Activated CD4-positive, alpha-beta T cell treated with anti-CD3 and anti-CD28 coated beads, Interleukin-2, amount 10 ng/mL, durations not matched to agents 7 days and 5 days (primary cell): ENCODE measurements at places on chromosomes 7 and 10.

DNA sequence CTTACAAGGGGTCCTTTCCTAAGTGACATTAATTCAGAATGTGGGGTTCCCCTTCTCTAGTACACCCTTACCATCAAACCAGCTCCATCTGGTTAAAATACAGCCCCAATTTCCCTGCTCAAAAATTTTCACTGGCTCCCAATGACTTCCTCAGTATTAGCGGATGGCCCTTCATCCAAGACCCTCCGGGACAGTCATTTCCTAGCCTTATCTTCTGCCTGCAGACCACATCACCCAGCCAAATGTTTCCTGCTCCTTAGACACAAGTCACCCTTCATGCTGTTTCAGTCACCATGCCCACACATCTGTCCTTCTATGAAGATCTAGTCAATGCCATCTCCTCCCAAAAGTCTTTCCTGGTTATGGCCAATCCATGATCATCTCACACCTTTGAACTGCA is 45.2 kb downstream of the PARD3 start:
- no peak for DNase-seq

- DNase-seq, result no peak
Measured at GRCh38 chr10:98382691-98383101, 32.3 kb downstream of the PYROXD2 start.

DNA sequence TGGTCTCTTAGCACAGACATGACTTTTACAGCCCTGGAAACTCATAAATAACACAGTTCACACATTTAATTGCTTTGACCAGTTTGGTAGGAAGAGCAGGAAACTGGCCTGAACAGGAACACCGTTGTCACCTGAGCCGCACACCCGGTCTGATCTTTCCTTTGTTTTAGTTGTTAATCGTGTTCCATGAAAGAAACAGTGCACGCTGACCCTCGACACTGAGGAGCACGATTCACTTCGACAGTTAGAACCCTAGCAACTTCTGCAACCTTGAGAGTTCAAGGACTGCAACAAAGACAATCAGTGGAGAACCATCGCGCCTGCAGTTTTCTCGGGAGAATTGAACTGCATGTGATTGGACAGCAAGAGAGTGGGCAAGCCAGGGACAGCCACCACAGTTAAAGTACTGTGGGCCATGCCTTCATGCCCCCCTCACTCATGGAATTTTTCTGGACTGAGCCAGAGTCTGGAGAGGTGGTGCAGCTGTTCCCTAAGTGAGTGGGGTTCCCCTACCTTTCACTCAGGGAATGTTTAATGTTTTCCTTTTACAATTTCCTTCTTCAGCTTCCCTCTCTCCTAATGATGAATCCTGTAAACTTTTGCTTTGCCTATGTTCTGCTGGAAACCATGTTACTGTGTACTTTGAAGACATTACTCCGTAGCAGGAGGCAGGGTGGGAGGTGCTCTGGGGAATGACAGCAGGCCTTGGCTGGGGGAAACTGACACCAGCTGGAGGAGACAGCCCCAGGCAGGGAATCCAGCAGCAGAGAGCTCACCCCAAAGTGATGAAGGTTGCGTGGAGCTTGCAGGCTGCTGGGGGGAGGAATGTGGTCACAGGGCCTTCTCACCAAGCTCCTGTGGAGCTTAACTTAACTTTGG is 198.7 kb downstream of the ZNF438 start:
- DNase-seq, result no peak

GRCh38 chr7:41466760-41467384 is 236.0 kb downstream of the INHBA start:
- DNase-seq, result no peak

DNA sequence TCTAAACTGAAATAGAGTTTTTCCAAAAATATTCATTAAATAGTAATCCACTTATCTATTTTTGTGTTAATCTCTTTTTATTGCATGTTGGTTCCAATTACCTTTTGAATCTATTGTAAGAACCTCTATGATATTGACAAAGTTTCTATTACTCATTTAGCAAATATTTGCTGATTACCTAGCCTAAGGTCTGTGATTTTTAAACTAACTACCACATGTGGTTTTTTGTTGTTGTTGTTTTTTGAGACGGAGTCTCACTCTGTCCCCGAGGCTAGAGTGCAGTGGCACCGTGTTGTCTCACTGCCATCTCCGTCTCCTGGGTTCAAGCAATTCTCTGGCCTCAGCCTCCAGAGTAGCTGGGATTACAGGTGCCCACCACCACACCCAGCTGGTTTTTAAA is 2.0 kb upstream of the ASB13 start:
- no peak for DNase-seq

GRCh38 chr10:89360157-89360556 is 17.7 kb upstream of the IFIT1B start:
- no peak for DNase-seq

DNA sequence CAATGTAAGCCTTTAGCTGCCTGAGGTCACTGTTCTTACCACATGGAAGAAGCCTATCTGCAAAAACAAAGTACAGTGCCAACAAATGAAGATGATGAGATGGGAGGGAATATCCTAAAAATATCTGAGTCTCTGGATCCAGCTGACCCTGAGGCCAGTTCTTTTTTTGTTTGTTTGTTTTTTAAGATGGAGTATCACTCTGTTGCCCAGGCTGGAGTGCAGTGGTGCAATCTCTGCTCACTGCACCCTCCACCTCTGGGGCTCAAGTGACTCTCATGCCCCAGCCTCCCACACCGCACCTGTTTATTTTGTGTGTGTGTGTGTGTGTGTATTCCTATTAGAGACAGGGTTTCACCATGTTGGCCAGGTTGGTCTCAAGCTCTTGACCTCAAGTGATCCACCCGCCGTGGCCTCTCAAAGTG is 44.9 kb downstream of the HYCC1 start:
- no peak for DNase-seq

DNA sequence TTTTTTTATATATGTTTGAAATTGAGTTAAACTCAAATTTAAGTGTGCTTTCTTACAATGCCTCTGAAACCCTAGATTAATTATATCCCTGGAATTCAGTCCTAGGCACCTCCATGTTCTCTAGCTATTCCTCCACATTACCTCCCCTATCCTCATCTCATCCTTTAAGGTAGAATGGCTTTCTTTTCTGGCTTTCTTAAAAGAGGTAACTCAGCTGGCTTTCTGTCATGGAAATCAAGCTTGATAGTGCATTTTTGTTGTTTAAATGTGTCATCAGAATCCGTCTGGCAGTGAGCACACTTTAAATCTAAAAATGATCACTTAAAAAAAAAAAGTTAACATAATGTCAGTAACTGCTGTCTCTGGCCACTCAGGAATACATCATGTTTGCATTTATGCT is 42.2 kb downstream of the AHR start:
- DNase-seq, result no peak

DNA sequence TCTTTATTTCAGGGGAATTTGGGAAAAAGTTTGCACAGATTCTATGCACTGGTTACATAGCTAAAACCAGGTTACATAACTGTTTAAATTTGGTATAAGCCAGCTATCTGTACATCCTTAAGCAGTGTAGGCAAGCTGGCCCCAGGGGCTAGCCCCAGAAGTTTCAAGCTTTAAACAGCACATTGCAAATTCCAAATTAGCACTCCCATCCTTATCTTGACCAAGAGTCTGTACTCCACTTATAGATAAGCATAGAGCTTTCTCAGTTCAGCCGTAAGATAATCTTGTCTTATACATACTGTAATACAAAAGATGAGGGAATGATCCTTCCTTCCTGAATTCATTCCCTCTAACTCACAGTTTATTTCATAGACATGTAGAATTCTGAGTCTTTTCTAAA is 109.3 kb downstream of the SPAG6 start:
- no peak for DNase-seq

- DNase-seq, result peak; percentile 32
Measured at GRCh38 chr7:115009139-115009538, 87.2 kb downstream of the MDFIC start.

DNA sequence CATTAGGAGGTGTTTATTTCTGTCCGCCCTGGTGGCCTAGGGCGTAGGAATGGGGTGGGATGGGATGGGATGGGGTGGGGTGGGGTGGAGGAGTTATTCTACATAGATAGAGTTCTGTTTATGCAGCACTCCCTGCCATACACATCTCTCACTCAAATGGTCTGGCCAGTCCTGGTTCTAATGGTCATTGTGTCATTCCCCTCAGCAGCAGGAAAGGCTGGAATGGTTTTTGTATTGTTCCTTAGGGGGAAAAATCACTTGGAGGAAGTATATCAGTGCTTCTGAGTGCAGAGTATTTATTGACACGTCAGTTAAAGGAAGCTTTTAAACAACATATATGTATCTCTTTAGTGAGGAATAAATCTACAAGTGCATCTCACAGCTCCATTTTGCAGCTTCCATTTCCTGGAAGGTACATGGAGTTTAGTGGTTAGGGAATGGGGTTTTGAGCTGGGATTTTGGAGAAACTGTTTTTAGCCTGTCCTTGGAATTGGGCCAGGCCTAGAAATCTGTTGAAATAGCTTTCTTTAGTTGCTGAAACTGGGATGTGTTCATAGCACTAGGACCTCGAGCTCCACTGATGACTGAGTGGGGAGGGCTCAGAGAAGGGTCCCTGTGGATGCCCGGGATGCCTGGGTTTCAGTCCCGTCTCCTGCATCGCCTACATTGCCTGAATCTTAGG is 8.3 kb downstream of the TSPAN14 start:
- DNase-seq, result no peak

DNA sequence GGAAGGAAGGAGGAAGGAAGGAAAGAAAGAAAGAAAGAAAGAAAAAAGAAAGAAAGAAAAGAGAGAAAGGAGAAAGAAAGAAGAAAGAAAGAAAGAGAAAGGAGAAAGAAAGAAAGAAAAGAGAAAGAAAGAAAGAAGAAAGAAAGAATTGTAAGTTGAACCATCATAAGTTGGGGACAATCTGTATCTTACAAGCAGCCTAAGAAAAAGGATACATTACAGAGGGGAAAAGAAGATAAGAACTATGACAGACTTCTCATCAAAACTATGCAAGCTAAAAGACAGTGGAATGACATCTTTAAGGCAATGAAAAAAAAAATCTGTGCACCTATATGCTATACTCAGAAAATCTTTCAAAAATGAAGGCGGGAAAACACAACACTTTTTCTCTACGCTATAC is 50.3 kb upstream of the SP4 start:
- no peak for DNase-seq

- DNase-seq, result no peak
Measured at GRCh38 chr7:88669913-88670312, 89.6 kb upstream of the ZNF804B start.

DNA sequence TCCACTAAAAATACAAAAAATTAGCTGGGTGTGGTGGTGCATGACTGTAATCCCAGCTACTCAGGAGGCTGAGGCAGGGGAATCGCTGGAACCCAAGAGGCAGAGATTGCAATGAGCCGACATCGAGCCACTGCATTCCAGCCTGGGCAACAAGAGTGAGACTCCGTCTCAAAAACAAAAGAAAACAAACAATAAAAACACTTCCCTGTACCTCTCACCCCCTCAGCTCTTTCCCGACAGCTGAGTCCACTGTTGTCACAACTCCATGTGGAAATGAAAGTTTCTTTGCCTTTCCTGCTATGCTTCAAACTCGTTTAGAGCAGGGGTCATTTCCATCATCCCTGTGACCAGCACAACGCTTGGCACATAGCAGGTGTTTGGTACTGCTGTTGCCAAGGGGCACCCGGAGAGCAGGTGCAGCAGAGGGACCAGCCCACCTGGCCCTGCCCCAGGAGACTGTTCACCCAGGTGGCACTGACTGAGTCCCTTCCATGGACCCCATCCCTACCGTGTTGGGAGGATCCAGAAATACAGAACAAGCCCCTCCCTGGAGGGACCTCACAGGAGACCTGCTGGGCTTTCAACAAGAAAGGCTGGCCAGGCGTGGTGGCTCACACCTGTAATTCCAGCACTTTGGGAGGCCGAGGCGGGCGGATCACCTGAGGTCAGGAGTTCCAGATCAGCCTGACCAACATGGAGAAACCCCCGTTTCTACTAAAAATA is 4.9 kb downstream of the TMEM130 start:
- DNase-seq, result no peak

GRCh38 chr10:5413012-5413938 is 918 bp downstream of the NET1 start:
- DNase-seq, result no peak

- DNase-seq, result no peak
Measured at GRCh38 chr7:94314413-94315410, 80.0 kb upstream of the COL1A2 start.

DNA sequence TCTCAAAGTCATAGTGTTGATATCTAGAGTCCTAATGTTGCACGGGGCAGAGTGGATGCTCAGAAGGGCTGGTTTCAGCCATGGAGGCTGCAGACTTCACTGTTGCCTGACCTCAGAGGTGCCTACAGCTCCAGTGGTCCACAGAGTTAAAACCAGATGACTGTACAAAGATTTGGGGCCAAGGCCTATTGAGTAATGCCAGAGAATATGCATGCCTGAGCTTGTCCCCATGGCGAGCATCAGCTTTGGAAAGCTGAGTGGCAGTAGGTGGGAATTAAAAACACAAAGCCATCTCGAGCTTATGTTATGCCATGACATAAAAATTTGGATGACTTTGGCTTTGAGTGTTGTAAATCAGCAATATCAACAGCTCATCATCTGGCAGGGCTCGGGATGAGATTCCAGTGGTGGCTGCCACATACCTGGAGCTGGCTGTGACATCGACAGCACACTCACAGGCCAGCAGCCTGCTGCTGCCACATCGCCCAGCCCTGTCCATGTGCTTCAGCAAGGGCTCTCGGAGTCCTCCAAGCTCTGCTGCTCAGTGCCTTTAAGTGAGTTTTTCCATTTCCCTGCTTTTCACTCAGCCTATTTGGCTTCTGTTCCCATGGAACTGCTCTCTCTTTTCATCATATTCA is 379.6 kb downstream of the TNS3 start:
- DNase-seq, result no peak

DNA sequence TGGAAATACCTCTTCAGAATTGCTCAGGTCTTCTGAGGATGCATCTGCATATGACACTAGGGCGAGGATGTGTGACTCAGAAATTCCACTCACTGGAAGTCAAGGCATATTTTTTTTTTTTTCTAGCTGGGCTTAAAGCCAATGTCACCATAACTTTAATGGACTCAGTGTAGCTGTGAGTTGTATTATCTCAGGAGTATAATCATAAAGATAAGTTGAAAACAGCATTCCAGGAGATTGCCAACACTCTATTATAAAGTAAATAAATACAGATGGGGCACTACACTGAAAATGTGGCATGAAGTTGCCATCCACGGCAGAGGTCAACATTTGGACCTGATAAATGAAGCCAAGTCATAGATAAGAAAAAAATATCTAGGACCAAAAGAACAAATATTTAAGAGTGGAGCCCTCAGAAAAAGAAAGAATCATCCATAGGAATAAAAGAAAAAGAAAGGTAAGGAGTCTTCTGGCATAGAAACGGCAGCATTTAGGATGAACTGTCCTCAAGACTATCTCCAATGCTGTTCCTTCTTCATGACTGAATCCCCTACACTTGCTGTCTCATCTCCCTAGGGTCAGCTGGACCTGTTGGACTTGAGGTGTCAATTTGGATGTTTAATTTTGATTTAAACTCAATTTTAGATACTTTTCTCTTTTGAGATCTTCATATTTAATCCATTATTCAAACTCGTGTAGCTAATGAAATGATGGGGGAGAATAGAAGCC is 72.9 kb upstream of the CAV2 start:
- no peak for DNase-seq

- DNase-seq, result no peak
Measured at GRCh38 chr7:16773326-16773725, 19.8 kb downstream of the TSPAN13 start.

DNA sequence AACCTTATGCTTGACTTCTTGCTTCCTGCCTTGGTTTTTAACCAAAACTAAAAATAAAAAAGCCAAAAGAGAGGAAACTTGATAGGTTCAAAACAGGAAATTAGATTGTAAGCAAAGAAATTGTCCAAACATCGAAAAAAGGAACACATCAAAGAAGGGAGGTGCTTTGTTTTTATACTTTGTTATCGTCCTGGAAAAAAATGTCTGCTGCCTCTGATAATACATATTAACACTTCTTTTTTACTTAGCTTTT is 286.6 kb upstream of the C7orf33 start:
- no peak for DNase-seq
